Stimulated activated CD8-positive, alpha-beta memory T cell treated with anti-CD3 and anti-CD28 coated beads, Interleukin-12 subunit alpha, Interleukin-12 subunit beta, amount 100 ng/mL, for 4 hours (primary cell): ENCODE measurements at places on chromosomes 13 and 19.

DNA sequence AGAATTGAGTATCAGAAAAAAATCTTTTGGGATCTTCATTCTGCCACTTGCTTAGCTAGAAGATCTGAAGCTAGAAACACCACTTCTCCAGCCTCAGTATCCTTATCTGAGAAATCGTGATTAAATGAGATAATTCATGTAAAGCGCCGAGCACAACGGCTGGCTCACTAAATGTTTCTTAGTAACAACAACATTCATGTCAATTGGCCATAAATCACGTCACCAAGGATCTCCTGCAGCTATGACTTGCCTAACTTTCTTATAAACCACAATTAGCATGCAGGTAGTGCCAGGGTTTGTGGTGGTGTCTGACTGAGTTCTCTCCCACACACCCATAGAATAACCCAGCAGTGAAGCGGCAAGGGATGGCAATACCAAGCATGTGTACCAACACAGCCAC lies 501.3 kb downstream of the EFNB2 start:
- no peak for DNase-seq

- DNase-seq = no peak
These were observed 17.4 kb upstream of the FEM1A start for GRCh38 chr19:4774136-4774535.

DNA sequence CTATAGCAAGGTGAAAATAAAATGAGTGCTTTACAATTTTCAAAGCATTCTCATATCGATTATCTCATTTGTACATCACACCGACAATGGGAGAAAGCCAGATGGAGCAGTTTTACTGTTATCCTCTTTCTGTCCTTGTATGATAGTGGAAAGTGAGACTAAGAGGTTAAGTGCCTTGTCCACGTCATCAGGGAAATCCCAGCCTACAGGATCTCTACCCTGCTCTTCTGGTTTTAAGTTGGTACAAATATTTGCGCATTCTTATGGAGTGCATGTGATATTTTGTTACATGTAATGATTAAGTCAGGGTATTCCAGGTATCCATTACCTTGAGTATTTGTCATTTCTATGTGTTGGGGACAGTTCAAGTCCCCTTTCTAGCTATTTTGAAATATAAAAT lies 12.4 kb upstream of the ENOX1 start:
- no peak for DNase-seq

DNA sequence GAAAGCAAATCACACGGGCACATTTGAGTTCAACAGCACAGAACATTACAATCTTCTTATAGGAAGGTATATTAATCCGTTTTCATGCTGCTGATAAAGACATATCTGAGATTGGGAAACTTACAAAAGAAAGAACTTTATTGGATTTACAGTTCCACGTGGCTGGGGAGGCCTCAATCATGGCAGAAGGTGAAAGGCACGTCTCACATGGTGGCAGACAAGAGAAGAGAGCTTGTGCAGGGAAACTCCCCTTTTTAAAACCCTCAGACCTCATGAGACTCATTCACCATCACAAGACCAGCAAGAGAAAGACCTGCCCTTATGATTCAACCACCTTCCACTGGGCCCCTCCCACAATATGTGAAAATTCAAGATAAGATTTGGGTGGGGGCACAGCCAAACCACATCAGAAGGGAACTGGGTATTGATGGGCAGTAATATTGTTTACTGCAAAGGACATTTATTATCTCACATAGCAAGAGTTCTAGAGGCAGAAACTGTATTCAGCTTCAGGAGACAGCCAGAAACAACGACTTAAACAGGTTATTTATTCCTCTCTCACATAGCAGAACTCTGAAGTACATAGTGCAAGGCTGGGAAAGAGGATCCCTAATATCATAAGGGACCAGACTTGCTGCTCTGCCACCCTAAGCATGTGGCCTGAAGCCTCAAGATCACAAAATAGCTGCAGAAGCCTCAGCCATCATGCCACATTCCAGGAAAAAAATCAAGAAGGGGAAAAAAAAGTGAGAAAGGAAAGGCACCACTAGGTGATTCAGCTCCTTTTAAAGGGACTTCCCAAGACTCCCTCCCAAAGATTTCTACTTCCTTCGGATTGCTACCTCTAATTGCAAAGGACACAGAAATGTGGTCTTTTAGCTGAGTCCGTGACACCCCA lies 23.1 kb downstream of the FXYD5 start:
- no peak for DNase-seq

DNA sequence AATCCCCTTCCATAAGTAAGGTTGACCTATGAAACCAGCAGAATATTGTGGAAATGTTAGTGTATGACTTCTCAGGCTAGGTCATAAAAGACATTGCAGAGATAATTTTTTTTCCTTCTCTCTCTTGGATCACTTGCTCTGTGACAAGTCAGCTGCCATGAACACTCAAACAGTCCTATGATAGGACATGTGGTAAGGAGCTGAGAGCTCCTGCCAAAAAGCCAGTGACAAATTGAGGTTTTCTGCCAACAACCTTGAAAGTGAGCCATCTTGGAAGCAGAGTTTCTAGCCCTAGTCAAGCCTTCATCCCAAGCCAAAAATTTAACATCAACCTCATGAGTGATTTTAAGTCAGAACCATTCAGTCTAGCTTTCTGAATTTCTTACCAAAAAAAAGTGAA lies 270.9 kb upstream of the NBEA start:
- DNase-seq = no peak

DNA sequence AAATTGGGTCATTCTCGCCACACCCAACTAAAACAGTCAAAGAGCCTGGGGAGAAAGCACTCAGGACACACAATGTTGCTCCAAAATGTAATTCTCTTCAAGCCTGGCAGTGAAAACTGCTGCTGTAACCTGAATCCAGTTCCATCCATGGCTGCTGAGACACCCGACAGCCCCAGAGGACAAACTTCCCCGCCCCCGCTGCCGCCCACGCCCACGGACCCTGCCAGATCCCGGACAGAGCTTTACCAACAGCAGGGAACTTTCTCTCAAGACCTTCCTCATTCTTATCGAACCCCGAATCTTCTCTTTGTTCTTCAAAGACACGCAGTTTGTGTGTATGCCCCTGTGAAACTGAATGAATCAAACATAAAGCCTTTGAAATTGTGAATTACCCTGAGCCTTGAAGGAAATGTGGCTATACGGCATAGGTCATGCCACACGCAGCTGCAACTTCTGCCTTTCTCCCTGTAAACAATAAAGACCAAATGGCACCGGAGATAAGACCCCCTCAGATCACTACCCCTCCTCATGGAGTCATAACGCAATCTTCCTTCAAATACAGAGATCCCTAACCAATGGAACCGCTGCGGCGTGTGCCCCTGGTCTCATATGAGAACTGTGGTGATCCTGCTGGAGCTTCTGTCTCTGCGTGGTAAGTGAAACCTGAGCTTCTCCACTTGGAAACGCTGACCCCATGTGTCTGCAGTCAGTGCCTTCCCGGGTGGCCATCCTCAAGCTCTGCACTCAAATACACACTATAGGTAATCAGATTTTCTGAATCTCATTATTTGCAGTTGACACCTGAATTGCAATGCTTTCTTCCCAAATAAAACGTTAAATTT lies 4.8 kb upstream of the LAMP1 start:
- DNase-seq = no peak
